ENCODE measurements at places on chromosomes 12 and 14.

- DNase-seq: no peak
Measured at GRCh38 chr12:114992443-114992842, 308.5 kb upstream of the TBX3 start.

DNA sequence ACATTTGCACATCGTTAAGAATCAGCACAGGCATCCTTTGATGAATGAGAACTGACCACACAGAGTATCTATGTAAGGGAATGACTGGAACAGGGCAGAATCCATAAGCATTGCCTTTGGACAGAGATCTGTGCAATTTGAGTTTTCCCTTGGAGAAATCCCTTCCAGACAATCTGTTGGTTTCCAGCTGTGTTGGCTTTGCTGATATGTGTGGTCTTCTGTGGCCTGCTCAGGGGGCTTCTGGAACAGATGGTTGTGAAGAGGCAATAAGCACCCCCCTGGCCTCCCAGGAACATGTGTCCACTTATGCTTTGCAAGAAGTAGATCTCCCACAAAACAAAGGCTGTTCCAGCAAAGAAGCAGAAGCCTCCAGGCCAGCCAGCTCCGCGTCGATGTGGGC is 111.4 kb upstream of the TMEM132C start:
- no peak for DNase-seq

DNA sequence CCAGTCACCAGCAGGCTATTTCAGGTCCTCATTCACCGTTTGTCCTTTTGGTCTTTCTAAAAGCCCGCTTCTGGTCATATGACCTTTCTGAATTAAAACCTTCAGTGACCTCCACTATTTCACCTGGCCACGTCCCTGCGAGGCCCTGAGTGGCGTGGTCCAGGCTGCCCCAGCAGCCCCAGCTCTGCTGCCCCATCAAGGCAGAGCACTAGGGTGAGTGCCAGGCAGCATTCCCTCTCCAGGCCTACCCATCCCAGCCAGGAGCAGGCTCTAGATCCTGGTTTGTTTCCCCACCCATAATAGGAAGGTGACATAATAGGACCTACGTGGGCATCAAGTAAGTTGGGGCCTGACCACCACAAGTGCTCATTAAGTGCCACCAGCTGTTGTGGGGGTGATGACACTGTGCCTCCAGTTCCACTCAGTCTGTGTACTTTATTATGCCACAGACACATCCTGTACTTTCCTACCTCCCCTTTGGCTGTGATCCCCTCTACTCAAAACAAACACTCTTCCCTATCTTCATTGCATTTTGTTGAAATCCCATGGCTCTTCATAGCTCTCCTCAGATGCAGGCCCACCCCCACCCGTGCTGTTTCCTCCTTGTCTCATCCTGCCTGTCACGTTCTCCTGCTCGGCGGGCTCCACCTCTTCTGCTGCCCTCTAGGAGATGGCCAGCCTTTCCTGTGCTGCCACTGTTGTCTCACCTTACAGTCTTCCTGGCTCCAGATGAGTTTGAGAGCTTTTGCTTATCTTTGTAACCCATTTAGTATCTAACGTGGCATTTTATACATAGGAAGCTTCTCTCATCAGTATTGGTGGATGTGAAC is 21.4 kb downstream of the CKB start:
- no peak for DNase-seq

- DNase-seq: no peak
Measured at GRCh38 chr12:93061473-93062419, 132.7 kb upstream of the EEA1 start.

- no peak for DNase-seq
Measured at GRCh38 chr12:112998987-112999767, 20.9 kb downstream of the OAS2 start.

All from NCI-H1436 treated with DMSO at 0.1 percent for 48 hours (cell line).